Skin of body (tissue), 3 donors: ENCODE measurements at places on chromosomes 3 and 15. TPM values are rescaled to one million over a fixed set of nuclear protein-coding genes. Genes with fewer than 3 reads are reported as not detected.

DNA sequence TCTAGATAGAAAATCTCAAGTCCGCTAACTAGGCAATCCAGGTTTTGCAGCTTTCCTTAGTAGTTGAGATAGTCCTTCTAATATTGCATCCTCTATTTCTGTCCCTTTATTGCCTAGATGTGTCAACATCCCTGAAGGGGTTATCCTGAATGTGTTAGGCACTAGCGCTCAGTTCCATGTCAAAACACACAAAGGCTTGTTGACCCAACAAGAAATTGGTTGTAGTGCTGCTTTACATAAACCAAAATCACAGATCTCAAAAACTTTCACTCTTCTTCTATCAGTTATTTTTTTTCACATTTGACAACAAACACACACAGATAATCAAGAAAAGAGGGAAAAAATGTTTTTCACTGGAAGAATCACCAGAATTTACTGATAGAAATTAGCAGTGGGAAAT, 51.4 kb upstream of the SOX2 start:
- DNase-seq = no peak

PLA1A gene
- 0.20 TPM for total RNA-seq

- no peak for DNase-seq
Observed at GRCh38 chr3:181383760-181384159, 328.0 kb upstream of the SOX2 start.

DNA sequence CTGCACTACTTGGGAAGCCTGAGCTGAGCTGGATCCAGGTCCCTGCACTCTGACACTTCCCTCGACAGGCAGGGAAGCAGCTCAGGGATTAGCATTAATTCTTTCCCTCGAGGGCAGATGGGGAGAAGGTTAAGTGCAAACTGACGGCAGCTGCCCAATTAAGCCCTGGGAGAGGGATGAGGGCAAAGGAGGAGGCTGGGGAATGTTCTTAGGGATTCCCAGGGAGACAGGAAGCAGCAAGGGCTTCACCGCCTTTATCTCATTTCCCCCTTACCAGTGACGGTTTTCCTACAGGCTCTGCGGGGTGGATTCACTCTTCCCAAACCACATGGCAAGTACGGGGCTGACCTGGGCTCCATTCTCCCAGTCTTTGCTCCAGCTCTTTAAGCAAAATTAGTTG, 519.0 kb upstream of the PROK2 start:
- no peak for DNase-seq

DNA sequence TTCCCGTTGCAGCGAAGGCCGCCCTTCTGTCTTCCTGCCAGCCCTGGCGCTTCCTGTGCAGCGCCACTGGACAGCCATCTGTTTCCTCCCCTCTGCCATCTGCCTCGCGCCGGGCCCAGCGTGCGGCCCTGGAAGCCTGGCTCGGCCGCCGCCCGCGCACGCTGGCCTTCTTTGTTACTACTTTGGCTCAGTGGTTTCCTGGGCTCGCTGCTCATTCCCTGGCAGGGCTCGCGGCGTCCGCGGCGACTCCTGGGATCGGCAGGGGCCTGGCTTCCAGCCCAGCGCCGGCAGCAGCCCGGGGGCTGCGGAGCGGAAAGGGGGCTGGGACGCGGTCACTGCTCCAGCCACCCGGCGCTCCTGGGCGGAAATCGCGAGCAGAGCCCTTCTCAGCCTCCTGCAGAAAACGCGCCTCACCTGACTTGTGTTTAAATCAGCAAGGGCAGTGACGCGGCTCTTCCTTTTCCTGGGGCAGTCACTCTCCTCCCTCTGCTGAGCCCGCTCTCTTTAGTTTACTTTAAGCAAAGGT, 10.0 kb downstream of the CMTM7 start:
- DNase-seq = peak; percentile 52

DNA sequence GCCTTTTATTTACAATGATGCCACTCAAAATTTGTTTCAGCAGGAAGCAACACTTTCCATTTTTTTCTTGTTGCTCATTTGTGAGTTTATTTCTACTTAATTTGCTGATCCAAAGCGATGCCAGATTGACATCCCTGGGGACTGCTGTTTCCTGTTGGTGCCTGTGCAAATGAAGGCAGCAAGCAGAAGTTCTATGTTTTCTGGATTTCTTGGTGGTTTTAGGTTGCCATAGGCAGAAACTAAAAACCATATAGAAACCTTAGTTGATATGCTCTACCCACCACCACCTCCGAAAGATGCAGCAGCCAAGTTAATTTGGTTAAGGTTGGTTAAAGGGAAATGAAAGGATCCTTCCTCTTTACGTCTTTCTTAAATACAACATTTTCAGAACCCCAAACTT, 356.2 kb downstream of the RBMS3 start:
- DNase-seq = peak; percentile 10

TIMP4 gene
- total RNA-seq = 13.3 TPM

- DNase-seq = no peak
Observed at GRCh38 chr15:86362555-86362954, 282.9 kb downstream of the AGBL1 start.

DNA sequence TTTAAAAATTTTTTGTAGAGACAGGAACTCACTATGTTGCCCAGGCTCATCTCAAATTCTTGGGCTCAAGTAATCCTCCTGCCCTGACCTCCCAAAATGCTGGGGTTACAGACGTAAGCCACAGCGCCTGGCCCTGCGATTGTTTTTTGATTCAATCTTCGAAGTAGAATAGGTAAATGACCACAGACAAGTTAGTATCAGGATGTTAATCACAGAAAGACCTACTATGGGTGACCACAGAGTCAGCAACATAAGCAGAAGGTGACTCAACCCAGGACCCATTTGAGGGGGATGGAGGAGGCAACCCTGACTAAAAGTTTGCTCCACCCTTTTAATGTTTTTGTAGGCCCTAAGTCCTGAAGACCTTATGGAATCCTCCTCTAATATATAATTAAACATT, 10.0 kb upstream of the USP3 start:
- no peak for DNase-seq

ITIH1 gene
- total RNA-seq = 1.3 TPM

GRCh38 chr3:72163809-72164634, 379.1 kb upstream of the PROK2 start:
- DNase-seq = no peak

ZCWPW2 gene
- total RNA-seq = 1.5 TPM

DNA sequence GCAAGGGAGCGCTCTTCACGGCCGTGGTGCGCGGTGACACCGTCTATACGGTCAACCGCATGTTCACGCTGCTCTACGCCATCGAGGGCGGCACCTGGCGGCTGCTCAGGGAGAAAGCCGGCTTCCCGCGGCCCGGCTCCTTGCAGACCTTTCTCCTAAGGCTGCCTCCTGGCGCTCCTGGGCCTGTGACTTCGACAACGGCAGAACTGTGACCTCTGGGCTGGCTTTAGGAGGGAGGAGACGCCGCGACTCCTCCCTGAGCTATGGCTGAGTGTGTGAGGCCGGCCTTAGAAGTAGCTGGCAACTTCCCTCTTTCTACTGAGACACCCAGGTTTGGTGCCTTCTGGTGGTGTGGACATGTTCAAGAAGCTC, 1.4 kb downstream of the KBTBD13 start:
- no peak for DNase-seq

DNA sequence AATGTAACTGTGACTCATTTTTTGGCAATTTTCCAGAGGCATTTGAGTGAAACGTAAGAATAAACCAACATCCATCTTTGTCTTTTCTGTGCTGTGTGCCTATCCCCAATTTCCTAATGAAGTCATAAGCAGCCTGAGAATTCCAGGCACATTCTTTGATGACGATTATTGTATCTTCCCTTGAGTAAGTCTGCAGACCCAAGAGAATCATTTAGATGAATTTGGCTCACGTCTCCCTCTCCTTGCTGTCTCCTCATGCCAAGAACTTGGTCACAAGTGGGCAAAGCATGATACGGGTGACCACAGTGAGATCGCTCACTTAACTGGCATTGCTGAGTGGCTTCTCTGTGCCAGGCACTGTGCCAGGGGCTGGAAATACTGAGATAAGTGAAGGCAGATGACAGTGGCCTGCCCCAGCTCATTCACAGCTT, 384.5 kb upstream of the IL12A start:
- no peak for DNase-seq

GRCh38 chr15:39579487-39580116, 1.3 kb upstream of the THBS1 start:
- peak; percentile 92 for DNase-seq

DNA sequence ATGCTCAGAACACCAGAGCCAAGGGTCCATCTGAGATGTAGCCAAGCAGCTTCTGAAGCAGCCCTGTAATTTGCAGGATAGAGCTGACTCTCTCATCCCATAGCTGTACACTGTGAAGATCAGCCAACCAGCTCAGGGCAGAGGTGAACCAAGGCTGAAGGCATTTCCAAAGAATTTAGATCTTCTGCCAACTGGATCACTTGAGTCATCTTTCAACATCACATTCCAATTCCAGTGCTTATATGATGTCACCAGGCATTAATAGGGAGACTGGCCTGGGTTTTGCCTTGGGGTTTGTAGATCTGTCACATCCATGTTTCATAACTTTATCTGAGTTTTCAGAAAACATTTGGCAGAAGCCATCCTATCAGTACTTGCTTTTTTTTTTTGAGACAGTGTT, 98.2 kb downstream of the NR2F2 start:
- peak; percentile 18 for DNase-seq

DNA sequence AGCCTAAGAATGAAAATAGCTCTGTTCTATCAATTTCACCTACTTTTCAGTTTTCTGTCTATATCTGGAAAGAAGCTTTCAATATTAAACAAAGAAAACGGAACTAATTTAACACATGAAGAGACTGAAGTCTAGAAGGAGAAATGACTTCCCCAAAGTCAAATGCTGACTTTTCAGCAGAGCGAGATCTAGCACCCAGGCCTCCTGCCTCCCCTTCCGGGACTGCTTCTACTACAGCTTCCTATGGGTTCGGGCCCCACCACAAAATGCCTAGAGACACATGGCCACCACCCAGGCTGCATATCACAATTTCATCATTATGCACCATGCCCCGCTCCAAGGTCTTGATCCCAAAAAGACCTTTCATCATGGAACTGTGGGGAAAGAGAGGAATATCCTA, 104.5 kb downstream of the SST start:
- no peak for DNase-seq

- no peak for DNase-seq
Observed at GRCh38 chr3:51503007-51503406, 3.2 kb upstream of the DCAF1 start.

SLC6A1 gene
- total RNA-seq = 1.7 TPM

DNA sequence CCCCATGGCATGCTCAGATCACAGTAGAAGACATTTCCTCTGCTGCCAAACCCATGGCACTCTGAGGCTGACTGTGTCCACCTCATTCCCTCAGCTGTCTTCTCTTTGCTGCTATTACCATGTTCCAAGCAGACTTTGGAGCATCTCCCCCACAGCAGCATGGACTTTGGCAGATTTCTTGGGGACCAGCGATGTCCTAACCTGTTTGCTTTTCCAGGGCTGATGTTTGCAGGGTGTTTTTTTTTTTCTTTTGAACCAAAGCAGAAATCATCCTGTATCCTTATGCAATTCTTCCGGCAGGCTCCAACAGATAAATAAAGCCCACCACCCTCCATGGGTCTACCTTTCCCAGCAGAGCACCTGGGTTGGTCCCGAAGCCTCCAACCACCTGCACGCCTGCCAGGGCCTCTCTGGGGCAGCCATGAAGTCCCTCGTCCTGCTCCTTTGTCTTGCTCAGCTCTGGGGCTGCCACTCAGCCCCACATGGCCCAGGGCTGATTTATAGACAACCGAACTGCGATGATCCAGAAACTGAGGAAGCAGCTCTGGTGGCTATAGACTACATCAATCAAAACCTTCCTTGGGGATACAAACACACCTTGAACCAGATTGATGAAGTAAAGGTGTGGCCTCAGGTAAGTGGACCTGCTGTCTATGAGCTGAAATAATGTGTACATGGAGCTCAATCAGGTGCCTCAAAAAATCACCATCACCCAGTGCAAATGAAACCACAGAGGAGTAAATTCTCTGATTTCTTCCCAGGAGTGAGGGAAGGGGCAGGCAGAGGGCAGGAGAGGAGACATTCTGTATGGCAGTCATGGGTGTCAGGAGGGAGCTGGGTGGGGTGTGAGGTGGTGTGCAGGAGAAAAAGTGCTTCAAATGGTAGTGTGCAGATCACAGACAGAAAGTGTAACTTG, at the start of gene AHSG:
Gene AHSG (plus strand): TSS at position 340 of the 916 bp plus-strand sequence. CDS start 82 bp downstream, at position 422.
- DNase-seq = no peak

SLC28A1 gene
- not detected for total RNA-seq

- no peak for DNase-seq
Observed at GRCh38 chr3:28674212-28674611, 325.6 kb upstream of the AZI2 start.

GRCh38 chr3:22951910-22952309, 251.2 kb upstream of the UBE2E2 start:
- DNase-seq = peak; percentile 74

DNA sequence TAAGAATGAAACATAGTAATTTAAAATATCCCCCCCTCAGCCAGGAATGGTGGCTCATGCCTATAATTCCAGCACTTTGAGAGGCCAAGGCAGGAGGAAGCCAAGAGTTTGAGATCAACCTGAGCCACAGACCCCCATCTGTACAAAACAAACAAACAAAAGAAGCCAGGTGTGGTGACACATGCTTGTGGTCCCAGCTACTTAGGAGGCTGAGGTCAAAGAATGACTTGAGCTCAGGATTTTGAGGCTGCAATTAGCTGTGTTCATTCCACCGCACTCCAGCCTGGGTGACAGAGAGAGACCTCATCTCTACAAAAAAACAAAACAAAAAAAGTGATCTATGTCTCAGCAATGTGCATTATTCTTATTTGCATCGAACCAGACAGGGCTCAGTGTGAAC, 800.8 kb downstream of the MCTP2 start:
- no peak for DNase-seq

WNT7A gene
- total RNA-seq = 0.59 TPM

TRMT10C gene
- 33.2 TPM for total RNA-seq

GRCh38 chr15:57720867-57721266, 14.4 kb downstream of the POLR2M start:
- peak; percentile 28 for DNase-seq

GRCh38 chr3:69094467-69095205, 9.9 kb downstream of the ARL6IP5 start:
- DNase-seq = no peak
